Spinal cord (tissue), 10 donors: ENCODE measurements at places on chromosomes 11 and 22. TPM values are rescaled to one million over a fixed set of nuclear protein-coding genes. Genes with fewer than 3 reads are reported as not detected.

GRCh38 chr11:96105944-96106343, 182.0 kb upstream of the MTMR2 start:
- DNase-seq = no peak

DNA sequence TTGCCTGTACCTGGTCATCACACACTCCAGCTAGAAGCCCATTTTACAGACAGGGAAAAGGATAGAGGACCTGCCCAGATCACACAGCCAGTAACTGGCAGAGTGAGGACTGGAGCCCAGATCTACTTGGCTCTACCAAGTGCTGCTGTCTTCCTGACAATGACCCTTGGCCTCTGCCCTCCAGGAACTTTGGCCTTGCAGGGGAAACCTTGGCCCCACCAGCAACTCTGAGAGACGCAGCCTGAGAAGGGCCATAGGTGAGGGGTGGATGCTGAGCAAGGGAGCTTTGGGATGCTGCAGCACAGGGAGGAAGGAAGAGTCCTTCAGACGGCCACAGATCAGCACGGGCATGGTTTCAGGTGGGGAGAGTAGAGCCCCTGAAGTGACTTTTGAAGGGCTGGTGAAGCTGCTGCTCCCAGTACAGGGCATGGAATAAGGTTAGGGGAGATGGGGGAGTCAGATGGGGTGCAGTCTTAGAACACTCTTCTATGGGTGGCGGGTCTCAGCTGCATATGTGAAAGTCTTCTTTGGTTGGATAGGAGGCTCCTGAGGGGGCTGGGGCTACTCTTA, 2.0 kb upstream of the CAPN5 start:
- no peak for DNase-seq

DNA sequence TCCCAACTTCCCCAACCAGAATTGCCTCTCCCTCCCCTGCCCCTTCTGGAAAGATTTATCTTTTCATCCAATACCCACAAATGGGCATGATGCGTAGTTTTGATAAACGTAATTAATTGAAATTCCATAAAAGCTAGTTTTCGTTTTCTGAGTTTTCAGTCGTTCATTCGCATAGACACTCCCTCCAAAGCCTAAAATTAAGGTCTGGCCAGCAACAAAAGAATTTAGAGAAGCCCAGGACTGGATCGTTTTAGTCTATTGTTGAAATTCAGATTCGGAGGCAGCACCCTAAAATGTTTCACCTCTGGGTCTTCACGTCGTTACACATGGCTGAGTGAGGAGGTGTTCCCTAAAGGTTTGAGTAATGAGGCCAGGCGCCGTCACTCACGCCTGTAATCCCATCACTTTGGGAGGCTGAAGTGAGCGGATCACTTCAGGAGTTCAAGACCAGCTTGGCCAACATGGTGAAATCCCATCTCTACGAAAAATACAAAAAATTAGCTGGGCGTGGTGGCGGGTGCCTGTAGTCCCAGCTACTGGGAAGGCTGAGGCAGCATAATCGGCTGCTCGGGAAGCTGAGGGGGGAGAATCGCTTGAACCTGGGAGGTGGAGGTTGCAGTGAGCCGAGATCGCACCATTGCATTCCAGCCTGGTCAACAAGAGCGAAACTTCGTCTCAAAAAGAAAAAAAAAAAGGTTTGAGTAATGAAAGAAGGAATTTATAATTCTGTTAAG, 589 bp upstream of the NDUFC2 start:
- no peak for DNase-seq

Gene IRAG1
- total RNA-seq = 5.2 TPM

Gene PAK1
- 51.9 TPM for total RNA-seq

Gene KCNA4
- 3.5 TPM for total RNA-seq
